ENCODE measurements at places on chromosomes 12 and 14.

DNA sequence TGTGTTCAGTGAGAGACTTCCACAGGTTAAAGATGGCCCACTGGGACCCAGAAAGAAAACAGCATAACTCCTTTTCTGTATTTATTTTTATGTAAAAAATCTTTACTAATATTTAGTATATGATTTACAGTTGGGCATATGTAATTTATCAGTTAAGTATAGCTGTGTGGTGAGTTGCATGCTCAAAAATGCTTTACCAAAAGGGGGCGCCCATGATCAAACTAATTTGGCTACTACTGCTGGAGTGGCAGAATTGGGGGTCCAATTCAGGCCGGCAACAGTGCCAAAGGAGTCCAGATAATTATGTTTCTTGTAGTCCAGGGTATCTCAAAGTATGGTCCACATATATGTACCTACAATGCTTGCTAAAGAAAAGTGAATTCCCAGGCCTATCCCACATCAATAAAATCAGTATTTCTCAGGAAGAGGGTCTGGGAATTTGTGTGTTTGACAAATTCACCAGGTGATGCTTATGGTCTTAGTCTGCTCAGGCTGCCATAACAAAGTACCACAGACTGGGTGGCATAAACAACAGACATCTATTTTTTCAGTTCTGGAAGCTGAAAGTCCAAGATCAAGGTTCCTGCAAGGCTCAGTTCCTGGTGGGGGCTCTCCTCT is 152.0 kb downstream of the KTN1 start:
- DNase-seq = no peak

DNA sequence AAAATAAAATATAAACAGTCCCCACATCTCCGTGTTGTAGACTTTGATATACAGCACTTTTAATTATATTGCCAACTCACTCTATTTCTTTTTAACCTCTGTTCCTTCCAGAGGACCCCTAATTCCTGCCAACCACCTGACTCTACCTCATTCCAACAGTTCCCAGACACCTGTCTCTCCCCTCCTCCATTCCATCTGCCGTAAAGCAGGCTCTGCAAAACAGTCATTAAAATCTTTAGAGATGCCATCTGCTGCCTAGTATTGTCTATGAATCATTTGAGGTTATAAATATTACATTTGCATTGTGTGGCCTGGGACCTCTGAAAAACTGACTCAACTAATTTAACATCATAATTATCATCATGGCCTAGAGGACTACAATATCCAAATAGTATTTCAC is 148.8 kb upstream of the DCN start:
- no peak for DNase-seq

- no peak for DNase-seq
These were observed 45.5 kb downstream of the NELL2 start for GRCh38 chr12:44830566-44831055.

DNA sequence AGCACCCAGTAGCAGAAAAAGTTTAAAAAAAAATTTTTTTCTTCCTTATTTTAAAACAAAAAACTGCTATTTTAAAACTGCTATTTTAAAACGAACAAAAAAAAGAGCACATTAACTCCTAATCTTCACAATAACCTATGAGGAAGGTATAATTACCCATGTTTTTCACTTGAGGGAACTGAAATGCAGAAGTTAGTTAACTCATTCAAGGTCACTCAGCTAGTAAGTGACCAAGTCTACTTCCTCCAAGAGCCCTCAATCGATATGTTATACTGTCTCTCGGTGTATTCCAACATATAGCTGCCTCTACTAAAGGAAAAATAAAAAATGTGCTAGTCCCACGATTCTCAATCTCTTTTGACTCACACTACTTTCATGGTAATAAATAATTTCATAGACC is 7.8 kb downstream of the RPAP3 start:
- no peak for DNase-seq

GRCh38 chr12:124207617-124208016 is 87.3 kb upstream of the RFLNA start:
- no peak for DNase-seq

- DNase-seq = peak; percentile 71
These were observed 777.4 kb downstream of the BCL11B start for GRCh38 chr14:98494582-98494981.

GRCh38 chr14:33566082-33566481 is 384.8 kb downstream of the EGLN3 start:
- no peak for DNase-seq

All from islet precursor cell (in vitro differentiated cells).